BE2C (cell line): ENCODE measurements at places on chromosomes 4 and X.

GRCh38 chrX:23317799-23318724, 16.6 kb upstream of the PTCHD1 start:
- DNase-seq = peak; percentile 46

DNA sequence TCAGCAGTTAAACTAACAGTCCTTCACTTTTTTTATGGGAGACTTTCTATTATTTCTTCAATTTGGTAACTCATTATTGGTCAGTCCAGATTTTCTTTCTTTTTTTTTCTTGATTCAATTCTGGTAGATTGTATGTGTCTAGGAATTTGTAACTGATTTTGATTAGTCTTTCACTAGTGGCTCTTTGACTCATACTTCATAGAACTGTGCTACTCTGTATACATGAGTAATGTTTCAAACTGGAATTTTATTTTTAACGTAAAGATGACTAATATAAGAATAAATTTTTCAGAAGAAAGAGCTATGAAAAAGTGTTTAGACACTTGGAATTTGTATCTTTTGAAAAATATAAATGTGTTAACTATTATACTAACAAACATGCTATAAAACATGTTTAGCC, 813.0 kb downstream of the TRAM1L1 start:
- no peak for DNase-seq

DNA sequence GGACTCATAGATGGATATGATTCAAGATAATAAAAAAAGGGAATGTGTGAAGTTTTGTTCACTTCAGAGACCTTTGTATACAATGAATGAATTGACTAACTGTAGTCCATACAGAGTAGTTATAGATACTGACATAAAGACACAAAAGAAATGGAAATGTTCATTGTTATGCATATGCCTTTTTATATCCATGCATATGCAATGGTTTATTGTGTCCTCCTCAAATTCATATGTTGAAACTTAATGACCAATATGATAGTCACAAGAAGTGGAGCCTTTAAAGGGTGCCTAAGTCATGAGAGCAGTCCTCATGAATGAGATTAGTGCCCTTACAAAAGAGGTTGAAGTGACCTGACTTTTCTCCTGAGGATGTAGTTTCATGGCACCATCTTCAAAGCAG, 467.5 kb upstream of the NDST4 start:
- DNase-seq = no peak

DNA sequence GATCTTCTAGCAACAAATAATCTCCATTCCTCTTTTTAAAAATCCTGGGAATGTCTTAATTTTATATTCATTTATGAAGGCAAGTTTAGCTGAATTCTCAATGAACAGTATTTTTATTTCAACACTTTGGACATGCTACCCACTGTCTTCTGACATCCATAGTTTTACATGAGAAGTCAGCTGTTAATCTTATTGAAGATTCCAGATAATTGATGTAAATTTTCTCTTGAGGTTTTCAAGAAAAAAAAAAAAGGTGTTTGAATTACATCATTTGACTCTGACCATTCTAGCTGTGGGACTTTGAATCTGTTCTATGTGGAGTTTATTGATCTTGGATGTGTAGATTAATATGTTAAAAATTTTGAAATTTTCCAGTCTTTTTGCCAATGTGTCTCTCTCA, 28.0 kb downstream of the PDHA2 start:
- no peak for DNase-seq

- DNase-seq = no peak
These were observed 9.6 kb upstream of the UVSSA start for GRCh38 chr4:1337376-1337831.
